Esophagus squamous epithelium (tissue), 5 donors: ENCODE measurements at places on chromosomes 5 and 9.

GRCh38 chr9:22240619-22241018 lies 206.0 kb upstream of the DMRTA1 start:
- no peak for DNase-seq

DNA sequence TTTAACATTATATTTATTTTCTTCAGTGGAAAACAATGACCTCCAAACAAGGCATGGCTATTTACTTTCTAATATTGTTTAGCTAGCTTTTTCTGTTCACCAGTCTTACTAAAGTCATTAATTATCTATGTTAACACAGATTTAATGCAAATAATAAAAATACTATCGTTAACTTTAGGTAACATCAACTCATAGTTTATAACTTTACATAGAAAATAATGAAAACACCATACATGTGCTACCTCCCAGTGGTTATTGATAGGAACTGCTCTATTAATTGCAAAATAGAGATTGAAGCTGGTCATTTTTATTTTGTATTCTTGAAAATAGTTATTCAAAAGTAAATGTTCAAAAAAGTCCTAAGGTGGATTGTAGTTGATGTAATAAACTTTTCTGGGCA lies 78.3 kb upstream of the HCN1 start:
- no peak for DNase-seq

GRCh38 chr5:141958113-141958512 lies at the start of gene PCDH12:
PCDH12 (minus strand) TSS chr5:141958202; CDS start chr5:141957851, 351 bp downstream.
- DNase-seq: no peak

GRCh38 chr5:73311291-73312110 lies 137.1 kb downstream of the FOXD1 start:
- no peak for DNase-seq

DNA sequence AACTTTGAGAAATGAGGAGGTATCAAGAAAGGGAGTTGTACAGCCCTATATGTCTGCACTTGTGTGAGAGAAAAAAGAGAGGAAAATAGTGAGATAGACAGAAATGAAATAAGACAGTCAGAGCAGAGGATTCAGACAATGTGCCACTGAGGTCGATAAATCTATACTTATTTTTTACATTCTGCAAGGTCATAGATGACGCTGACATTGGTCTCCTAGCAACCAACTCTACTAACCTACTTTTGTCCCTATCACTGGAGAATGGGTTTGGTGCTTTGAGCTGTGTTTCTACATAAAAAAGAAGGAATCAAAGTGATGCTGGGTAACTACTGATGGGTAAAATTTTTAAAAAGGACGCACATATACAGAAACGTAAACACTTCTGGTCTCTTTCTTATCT lies 573.3 kb upstream of the RORB start:
- no peak for DNase-seq

- DNase-seq: no peak
These were observed 136.9 kb upstream of the PRR16 start for GRCh38 chr5:120327180-120327579.

DNA sequence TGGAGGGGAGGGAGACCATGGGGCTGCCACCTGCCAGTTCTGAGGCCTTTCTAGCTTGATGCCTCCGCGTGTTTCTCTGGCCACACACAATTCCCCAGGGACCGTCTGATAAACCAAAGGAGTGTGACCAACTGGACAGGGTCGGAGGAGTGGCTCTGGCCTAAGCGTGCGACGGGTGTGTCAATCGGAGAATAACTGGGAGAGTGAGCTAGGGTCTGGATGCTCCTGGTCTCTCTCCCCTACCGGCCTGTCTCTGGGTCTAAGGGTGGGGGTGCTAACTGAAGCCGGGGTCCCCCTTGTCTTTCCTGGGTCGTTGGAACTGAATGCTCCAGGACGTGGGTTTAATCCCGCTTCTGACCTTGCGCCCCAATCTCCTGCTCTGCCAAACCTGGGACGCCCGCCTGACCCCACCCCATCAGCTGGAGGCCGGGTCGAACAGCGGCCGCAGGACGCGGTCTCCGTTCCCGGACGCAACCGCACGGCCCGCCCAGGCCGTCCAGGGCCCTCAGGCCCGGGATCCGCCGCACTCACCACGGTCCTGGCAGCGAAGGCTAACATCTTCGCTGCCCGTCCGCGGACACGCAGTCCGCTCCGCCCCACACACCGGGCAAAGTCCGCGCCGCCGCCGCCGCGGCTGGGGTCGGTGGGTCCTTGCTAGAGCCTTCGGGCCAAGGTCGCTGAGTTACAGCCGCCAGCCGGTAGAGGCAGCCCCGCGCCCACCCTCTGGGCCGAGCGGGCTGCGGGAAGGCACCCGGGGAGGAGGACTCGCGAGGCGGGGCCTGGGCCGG lies 447 bp downstream of the CRAT start:
- DNase-seq: no peak

DNA sequence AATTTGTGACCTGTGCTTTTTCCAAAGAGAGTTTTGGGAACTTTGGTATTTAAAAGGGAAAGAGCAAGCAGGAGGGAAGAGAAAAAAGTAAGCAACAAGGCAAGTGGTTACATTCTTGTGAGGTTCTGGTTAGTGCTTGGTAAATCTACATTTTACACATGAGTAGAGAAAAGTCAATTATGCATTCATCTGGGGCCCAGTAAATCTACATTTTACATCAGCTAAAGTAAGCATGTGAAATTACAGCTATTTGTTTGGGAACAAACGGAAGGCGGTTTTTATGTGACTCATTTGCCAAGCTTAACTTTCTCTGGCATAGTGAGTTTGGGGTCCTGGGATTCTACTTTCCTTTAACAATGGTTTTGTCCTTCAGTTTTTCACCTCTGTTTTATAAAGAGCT lies 102.2 kb downstream of the SNX18 start:
- no peak for DNase-seq

GRCh38 chr5:73666891-73667290 lies 40.9 kb downstream of the ARHGEF28 start:
- DNase-seq: no peak

- no peak for DNase-seq
These were observed 116.1 kb upstream of the FSTL4 start for GRCh38 chr5:133728475-133728874.

DNA sequence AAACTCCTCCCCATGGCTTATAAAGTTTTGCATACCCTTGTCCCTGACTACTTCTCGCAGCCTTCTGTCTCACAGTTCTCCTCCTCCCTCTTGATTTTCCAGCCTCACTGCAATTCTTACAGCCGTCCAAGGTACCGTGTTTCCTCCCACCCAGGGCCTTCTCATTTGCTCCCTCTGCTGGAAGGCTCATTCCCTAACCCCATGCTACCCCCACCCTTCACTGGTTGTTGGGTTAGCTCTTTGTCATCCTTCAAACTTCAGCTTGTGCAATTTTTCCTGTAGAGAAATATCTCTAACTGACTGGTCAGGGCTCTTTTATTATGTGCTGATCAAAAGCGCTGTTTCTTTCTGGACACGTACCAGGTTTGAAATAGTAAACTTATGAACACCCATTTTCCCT lies 329.2 kb downstream of the EBF1 start:
- DNase-seq: no peak

- no peak for DNase-seq
These were observed 24.4 kb upstream of the C5orf46 start for GRCh38 chr5:147930769-147931168.

- no peak for DNase-seq
These were observed 8.5 kb downstream of the KLF9 start for GRCh38 chr9:70405808-70406433.

GRCh38 chr5:160419458-160420330 lies 813 bp upstream of the SLU7 start:
- DNase-seq: no peak
